ENCODE measurements at places on chromosomes 11 and 22.

GRCh38 chr11:72812967-72813739 lies 1.1 kb upstream of the ATG16L2 start:
- DNase-seq = peak; percentile 74

GRCh38 chr11:27187848-27188621 lies 147.4 kb downstream of the BBOX1 start:
- DNase-seq = no peak

GRCh38 chr11:18304745-18305144 lies 17.2 kb downstream of the HPS5 start:
- DNase-seq = no peak

GRCh38 chr11:63564056-63564774 lies 1.0 kb upstream of the PLAAT2 start:
- DNase-seq = no peak

GRCh38 chr11:11806074-11806473 lies 35.7 kb upstream of the USP47 start:
- no peak for DNase-seq

DNA sequence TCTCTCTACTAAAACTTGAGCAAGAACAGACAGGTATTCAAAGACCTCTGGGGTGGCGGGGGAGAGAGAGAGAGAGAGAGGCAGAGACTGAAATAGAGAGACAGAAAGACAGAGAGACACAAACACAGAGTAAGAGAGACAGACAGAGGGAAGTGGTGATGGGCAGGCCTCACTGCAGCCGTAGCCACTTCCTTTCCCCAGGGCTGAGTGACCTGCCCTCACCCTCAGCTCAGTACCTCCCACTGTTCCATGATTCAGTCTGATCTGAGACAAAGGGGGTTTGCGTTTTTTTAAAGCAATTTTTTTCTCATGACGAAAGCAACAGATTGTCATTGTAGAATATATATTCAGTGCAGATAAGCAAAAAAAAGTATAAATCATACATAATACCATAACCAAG lies 607.9 kb upstream of the B3GAT1 start:
- DNase-seq = no peak

GRCh38 chr11:124987096-124987495 lies 33.1 kb downstream of the CCDC15 start:
- DNase-seq = no peak

All from HTR-8/SVneo (cell line).